T-helper 17 cell (primary cell): ENCODE measurements at places on chromosomes 1 and 21. TPM values are rescaled to one million over a fixed set of nuclear protein-coding genes. Genes with fewer than 3 reads are reported as not detected.

GRCh38 chr21:37790905-37791304, 125.4 kb downstream of the KCNJ6 start:
- H3K27me3 ChIP-seq, result peaks cover 17% of the 10 kb centered on the region
- no peaks in the 10 kb centered on the region for H3K4me1 ChIP-seq
- no peak overlapping the region for H3K27ac ChIP-seq
- no peak overlapping the region for H3K4me3 ChIP-seq
- no peaks in the 10 kb centered on the region for H3K36me3 ChIP-seq

- H3K4me3 ChIP-seq, result no peak overlapping the region
- H3K36me3 ChIP-seq, result no peaks in the 10 kb centered on the region
- H3K4me1 ChIP-seq, result no peaks in the 10 kb centered on the region
These were observed 21.3 kb upstream of the ZNF326 start for GRCh38 chr1:89973471-89974127.

DNA sequence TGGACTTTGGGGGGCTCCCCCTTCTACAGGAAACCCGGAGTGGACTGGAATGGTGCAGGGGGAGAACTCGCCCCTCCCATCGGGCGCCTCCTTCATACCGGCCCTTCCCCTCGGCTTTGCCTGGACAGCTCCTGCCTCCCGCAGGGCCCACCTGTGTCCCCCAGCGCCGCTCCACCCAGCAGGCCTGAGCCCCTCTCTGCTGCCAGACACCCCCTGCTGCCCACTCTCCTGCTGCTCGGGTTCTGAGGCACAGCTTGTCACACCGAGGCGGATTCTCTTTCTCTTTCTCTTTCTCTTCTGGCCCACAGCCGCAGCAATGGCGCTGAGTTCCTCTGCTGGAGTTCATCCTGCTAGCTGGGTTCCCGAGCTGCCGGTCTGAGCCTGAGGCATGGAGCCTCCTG, at the start of gene TNFRSF14:
Gene TNFRSF14, plus strand, starts transcription at position 95 of the 401 bp plus-strand sequence. Its CDS starts 294 bp downstream, at position 389.
- peak within 1 kb of the TSS; percentile 99 for H3K4me3 ChIP-seq
- H3K27me3 ChIP-seq, result no peaks in the 10 kb centered on the region
- peak; percentile 60 for DNase-seq

- no peak overlapping the region for H3K27ac ChIP-seq
- H3K36me3 ChIP-seq, result peaks cover 3% of the 10 kb centered on the region
- peak overlapping the region; percentile 80 for H3K4me3 ChIP-seq
- peaks cover 24% of the 10 kb centered on the region for H3K27me3 ChIP-seq
These were observed 210.9 kb upstream of the GALNT2 start for GRCh38 chr1:229856009-229856650.

- H3K27me3 ChIP-seq, result no peaks in the 10 kb centered on the region
- H3K4me1 ChIP-seq, result peaks cover 38% of the 10 kb centered on the region
- DNase-seq, result no peak
- no peak overlapping the region for H3K4me3 ChIP-seq
- H3K27ac ChIP-seq, result peak overlapping the region; percentile 57
- H3K36me3 ChIP-seq, result peaks cover 6% of the 10 kb centered on the region
These were observed 16.9 kb upstream of the PIK3CD start for GRCh38 chr1:9634582-9634981.

The PCP4 gene
- total RNA-seq, result not detected

The HSD3B2 gene
- total RNA-seq, result not detected
